ENCODE measurements at places on chromosomes 5 and 9.

DNA sequence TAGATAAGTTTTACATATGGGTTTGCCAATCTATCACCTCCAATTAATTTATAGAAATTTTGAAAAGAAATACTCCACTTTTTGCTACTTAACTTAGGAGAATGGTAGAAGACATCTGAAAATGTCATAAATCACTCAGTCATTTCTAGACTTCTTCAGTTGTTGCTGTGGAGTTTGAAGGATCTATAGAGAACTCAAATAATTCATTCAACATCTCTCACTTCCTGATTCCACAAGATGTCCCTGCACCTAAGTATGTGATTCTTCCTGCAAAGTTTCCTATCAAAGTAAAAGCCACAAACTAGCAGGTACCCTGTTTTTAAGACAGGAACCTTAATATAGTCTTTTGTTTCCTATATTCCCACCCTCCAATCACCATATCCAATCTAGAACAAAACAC, 297.1 kb upstream of the ATP10B start:
- no peak for DNase-seq

DNA sequence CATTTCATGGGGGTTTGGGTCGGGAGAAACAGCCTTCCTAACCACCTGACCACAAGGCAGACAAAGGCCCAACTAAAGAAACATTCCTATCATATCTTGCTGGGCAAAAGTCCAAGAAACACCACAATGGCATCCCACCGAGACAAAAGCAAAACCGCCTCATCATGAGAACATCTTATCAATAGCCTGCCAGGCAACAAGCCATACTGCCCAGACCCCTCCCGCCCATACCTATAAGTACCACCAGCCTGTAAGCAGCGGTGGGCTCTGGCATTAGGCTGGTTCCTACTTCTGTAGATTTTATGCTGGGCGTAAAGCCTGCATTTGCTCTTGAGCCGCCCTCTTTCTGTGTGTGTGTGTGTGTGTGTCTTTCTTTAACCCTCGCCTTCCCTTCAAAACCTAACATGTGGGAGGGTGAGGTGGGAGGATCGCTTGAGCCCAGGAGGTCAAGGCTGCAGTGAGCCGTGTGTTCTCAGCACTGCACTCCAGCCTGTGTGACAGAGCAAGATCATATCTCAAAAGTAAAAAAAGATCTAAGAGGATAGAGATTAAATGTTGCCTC, 56.9 kb downstream of the PDE6A start:
- DNase-seq = no peak

- no peak for DNase-seq
Measured at GRCh38 chr5:3393920-3394597, 201.6 kb upstream of the IRX1 start.

DNA sequence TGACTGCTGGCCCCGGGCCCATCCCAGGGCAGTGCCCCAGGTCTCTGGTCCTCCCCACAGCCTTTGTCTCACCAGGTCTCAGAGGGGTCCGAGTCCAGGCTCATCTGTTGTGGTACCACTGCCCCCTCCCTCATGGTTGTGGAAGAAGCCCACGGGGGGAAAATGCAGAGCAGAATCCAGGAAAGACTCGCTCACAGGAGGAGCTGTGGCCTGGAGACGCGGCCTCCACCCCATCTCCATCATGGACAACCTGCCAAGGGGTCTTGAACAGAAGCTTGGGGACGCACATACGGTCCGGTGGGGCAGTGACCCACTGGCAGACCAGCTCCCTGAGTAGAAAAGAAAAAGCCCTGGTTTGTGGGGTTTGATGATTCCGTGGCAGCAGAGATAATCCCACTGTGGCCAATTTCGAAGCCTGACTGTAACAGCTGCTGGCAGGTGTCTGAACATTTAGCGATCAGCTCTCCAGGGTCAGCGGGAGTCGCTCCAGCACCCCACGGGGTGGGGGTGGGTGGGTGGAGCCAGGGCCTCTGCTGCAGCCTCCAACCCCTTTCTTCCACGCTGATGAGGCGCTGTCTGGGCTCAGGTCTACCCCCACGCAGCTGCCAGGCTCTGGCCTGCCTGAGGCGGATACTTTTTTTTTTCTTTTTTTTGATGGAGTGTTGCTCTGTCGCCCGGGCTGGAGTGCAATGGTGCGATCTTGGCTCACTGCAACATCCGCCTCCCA, 1.9 kb upstream of the GRIN1 start:
- peak; percentile 73 for DNase-seq

GRCh38 chr5:141799507-141800167, 78.6 kb downstream of the PCDH1 start:
- DNase-seq = no peak

DNA sequence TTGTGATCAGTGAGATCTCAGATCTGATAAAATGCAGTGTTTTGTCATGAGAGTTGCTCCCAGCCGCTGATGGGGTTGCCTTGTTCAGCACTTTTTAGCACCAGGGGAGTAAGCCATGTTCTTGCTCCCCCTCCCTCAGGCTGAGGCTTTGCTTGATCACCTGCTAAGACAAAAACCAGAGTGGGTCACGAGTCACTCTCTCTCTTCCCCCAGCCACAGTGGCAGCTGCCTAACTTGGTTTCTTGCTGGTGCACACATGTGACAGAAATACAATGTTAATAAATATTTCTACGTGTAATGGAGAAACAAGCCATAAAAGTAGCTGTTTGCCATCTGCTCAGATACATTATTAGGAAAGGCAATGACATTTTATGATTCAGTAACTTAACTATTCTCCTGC, 212.4 kb upstream of the DMRT1 start:
- DNase-seq = no peak

DNA sequence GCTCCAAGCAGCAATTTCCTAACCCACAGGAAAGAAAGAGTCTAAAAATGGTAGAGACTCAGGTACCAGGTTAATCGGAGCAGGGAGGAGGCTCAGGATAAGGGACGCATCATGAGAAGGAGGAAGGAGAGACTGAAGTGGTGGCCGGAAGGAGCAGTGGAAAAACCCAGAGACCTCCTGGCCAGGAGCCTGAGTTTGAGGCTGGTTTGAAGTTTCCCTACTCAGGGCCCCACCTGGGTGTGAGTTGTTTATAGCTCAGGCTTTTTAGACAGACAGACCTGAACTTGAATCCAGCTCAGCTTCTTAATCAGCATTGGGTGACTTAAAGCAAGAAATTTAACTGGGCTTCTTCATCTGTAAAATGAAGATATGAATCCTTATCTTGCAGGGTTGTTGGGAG, 11.9 kb upstream of the AQP7 start:
- no peak for DNase-seq

DNA sequence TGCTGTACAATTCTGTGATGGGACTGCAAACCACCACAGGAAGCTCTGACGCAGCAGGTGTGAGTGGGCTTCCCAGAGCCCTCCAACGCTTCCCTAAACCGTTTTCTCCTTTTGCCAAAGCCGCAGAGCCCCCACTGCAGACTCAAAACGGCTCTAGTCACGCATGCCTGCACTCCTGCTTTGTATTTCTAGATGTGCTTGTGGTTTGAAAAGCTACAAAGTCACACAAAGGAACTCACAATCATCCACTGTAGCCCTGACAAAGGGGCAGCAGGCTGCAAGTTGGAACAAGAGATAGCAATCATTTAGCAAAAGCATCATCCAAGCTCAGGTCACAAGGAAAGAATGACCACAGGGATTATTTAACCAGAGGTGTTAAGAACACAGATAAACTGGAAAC, 79.3 kb downstream of the PTPN3 start:
- no peak for DNase-seq

DNA sequence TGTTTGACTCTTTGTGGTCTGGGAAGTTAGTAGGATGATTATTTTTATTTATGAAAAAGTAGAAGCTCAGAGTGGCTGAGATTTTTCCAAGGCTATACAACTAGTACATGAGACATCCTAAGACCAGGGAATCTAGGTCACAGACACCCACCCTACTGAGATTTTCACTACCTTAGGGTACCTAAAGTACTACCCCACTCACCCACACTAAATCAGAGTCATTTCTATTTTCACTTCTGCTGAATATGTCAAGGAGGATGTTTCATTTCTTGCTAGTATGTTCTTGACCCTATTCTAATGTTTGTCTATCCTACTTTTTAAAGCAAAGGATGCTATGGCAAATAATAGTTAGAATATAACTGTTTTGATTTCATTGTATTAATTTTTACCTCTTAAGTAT, 206.0 kb downstream of the ATP10B start:
- DNase-seq = no peak

DNA sequence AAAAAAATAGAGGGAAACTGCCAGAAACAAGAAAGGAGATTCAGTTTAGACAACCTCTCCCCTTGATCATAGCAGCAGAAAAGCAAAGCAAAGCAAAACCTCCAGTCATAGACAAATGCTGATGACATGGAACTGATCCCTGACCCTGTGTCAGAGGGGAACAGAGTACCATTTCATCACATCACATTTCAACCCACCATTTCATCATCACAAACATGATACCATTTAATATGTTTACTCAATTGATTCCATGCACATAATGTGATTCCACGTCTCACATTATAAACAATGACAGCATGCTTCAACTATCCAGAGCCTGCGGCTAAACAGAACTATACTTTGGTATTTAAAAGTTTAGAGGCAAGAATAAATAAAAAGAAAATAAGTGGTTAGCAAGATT, 28.7 kb upstream of the ACOT12 start:
- DNase-seq = no peak

DNA sequence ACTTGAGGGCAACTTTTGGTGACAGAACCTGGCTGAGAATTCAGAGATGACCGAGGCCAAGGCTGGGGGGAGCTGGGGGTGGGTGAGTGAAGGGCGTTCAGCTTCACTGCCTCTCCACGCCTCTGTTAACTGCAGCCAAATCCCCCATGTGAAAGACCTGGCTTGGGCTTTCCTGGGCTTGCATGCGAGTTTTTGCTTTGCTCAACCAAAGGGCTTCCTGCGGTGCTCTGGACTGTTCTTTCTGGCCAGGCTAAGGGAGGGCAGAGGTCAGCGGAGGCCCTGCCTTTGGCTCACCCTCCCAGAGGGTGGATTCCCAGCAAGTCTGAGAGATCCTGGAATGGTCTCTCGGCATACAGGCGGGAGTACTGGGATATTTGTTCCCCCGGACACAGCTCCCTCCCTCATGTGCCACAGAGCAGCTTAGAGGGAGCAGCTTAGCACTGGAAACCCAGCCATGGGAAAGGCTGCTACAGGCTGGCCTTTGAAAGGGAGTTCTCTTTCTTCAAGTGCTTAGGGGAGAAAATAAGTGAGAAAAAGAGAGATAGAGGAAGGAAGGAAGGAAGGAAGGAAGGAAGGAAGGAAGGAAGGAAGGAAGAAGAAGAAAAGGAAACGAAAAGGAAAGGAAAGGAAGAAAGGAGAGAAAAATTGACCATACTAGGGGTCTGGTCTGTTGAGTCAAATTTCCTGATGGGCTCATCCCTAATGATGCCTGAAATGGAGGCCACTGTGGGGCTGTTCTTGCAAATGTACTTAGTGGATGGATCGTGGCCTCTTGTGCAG, 158.8 kb downstream of the FGF18 start:
- DNase-seq = peak; percentile 24

DNA sequence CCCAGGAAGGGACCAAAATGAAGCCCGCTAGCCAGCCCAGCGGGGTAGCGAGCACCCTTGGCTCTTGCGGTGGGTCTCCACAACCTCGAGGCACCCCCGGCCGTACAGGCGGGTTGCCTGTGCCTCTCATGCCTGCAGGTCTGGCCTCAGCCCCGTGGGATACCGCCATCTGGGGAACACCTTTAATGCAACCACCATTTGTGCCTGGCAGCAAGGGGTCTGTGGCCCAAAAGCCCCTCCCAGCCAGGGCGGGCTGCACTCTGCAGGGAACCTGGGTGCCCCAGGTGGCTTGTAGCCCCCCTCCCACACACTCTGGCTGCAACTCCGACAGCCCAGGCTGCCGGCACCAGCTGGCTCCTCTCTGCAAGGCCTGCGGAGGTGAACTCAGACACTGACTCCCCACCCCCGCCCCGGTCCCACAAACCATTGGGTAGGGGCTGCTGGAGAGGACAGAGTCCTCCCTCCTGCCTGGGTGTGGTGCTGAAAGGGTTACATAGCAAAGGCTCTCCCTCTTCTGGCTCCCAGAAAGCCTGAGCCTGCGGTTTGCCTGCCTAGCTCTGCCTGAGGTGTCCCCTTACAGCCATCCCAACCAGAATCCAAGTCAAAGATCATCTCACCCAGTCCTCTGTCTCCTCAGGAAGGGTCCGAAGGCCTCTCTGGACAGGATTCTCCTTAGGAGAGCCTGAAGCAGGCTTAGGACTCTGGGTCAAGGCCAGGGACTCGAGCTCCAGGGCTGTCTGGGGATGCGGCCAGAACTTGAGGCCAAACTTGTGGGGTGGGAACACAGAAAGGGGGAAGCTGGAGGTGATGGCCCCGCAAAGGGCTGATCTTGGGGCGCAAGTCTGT, 109.4 kb downstream of the PSD2 start:
- peak; percentile 67 for DNase-seq

GRCh38 chr9:136665111-136665703, 2.5 kb downstream of the EGFL7 start:
- peak; percentile 46 for DNase-seq

DNA sequence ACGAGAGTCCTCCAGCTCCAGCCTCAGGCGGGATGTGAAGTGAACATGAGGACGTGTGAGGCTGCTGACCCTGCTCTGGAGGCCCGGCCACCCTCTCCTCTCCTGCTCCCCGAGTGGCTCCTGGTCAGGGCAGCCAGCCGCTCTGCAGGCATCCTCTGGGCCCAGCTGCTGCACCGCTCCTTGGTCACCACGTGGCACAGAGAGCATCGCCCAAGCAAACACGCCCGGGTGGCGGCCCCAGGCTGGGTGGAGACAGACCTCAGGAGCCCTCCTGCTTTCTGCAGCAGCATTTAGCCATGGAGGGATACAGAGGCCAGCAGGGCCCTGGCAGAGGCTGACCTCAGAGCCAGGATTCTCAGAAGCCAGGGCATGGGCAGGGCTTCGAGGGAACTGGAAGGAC, 69.7 kb upstream of the SARDH start:
- DNase-seq = no peak

DNA sequence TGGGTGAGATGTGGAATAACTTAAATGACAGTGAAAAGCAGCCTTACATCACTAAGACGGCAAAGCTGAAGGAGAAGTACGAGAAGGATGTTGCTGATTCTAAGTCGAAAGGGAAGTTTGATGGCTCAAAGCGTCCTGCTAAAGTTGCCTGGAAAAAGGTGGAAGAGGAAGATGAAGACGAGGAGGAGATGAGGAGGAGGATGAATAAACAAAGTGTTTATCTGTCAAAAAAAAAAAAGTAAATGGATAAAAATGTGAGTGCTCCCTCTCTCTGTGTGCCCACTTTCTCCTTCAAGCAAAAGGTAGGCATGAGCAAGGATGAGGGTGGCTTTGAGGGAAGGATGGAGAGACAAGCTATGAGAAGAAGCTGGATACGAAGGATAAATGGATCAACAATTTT, 4.2 kb upstream of the CANX start:
- no peak for DNase-seq

- DNase-seq = no peak
Measured at GRCh38 chr5:424301-425110, 18.5 kb upstream of the EXOC3 start.

DNA sequence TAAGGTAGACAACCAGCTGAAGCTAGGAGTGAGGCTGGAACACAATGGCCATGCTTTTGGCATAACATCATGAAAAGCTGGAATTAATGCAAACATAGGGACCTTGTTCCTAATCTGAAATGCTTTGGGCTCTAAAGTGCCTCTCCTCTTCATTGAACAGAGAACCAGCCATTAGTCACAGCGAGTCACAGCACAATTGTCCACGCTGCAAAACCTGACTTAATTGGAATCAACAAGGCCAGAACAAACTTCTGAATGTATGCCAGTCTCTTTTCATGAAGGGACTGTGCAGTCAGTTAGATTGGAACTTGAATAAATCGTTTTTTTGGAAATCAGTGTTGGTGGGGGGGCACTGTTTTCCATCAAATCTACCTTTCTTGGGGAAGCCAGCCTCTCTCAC, 96.5 kb downstream of the JAKMIP2 start:
- no peak for DNase-seq

GRCh38 chr5:131530706-131531331, 104.2 kb downstream of the RAPGEF6 start:
- no peak for DNase-seq

All from WERI-Rb-1 (cell line).